Nephron progenitor cell (in vitro differentiated cells): ENCODE measurements at places on chromosomes 2 and 18.

DNA sequence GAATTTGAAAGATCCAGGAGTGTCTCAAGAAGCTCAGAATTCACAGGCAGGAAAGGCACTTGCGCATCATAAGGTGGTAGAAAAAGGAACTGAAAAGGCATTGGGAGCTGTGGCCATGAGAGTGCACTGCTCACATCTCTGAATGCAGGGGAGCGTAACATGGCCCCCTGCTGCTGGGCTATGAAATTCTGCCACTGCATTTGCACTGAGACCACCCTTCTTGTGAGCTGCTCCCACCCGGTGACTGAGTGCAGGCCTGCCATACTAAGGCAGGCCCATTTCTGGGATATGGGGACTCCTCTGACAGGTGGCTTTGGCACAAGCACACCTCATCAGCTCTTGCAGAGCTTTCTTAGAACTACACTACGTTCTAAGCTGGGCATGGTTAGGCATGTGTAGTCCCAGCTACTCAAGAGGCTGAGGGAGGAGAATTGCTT is 25.3 kb upstream of the STARD7 start:
- DNase-seq: no peak

DNA sequence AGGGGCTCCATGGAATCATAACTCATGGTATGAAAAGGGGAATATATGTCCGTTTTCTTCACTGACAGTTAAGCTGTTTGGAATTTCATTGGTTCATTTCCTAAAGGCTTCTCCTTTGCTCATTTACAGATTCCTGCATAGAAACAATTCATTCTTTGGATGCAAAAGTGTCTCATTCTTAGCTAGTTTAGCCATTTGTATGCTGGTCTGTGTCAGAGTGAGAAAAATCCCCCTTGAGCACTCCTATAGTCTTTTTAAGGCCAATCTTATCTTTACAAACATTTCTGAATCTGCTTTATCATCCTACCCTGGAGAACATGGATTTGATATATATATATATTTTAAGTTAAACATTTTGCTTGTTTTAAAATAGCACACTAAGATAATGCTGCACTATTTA is 1260.9 kb upstream of the NRXN1 start:
- DNase-seq: no peak

DNA sequence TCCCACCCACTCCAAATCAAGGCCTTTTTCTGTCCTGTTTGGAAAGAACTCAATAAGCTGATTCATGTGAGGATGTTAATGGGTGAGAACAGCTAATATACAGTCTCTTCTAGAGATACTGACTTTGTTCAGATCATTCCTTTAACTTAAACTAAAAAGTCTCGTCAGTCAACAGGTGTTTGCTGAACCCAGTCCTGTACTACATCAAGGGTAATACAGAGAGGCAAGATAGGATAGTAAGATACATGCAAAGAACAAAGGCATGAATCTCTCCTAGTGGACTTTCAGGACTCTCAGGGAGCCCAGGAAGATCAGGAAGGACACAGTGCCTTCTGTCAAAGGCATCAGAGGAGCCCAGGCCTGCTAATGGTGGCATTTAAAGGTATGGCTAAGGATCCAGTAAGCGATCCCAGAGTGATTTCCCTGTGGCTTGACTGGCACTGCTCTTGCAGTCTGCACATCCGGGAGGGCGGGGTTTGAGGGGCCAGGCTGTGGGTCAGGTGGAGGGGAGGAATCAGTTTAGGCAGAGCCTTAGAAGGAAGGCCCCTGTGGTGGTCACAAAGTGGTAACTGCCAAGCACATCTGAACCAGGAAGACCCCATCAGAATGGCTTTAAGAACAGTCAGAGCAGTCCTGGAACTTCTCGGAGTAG is 54.0 kb downstream of the EPAS1 start:
- DNase-seq: no peak

- no peak for DNase-seq
Measured at GRCh38 chr18:25915907-25916306, 174.5 kb downstream of the SS18 start.

GRCh38 chr2:19839438-19839837 is 62.3 kb downstream of the TTC32 start:
- DNase-seq: no peak

GRCh38 chr2:233342301-233342700 is 12.0 kb upstream of the DGKD start:
- DNase-seq: no peak

DNA sequence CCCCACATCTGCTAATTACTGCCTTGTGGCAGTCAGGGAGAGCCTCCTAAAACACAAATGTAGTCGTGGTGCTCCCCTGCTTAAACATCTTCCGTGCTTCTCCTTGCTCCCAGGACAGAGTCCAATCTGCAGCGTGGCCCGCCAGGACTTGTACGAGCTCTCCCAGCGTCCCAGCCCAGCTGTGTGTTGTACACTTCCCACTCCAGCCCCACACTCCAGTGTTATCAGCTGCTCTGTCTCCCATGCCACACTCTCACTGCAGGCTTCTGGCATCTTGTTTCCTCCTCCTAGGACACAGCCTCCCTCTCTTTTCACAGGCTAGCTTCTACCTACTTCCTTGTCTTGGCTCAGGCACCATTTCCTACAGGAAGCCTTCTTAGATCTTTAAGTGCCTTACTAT is 199.4 kb downstream of the ALPK2 start:
- DNase-seq: no peak

DNA sequence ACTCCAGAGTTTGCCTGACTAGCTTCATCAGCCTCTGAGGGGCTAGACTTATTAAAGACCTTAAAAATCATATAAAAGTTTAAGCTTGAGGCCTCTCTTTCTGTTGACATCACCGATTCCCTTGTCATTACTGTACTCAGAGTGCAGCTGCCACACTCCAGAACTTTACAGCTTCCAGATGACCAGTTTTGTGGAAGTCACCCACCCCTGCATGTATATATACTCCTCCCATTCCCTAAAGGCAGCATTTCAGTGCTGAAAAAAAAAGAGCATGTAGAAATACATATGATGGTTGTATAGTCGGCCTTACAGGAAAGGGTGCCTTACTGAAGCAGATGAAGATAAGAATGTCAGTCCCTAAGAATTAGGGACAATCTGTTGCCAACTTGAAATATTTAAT is 117.3 kb downstream of the FEZ2 start:
- no peak for DNase-seq

- DNase-seq: no peak
Measured at GRCh38 chr18:47929681-47930198, 719 bp downstream of the SMAD2 start.

GRCh38 chr2:165454905-165455304 is 14.6 kb upstream of the CSRNP3 start:
- no peak for DNase-seq

DNA sequence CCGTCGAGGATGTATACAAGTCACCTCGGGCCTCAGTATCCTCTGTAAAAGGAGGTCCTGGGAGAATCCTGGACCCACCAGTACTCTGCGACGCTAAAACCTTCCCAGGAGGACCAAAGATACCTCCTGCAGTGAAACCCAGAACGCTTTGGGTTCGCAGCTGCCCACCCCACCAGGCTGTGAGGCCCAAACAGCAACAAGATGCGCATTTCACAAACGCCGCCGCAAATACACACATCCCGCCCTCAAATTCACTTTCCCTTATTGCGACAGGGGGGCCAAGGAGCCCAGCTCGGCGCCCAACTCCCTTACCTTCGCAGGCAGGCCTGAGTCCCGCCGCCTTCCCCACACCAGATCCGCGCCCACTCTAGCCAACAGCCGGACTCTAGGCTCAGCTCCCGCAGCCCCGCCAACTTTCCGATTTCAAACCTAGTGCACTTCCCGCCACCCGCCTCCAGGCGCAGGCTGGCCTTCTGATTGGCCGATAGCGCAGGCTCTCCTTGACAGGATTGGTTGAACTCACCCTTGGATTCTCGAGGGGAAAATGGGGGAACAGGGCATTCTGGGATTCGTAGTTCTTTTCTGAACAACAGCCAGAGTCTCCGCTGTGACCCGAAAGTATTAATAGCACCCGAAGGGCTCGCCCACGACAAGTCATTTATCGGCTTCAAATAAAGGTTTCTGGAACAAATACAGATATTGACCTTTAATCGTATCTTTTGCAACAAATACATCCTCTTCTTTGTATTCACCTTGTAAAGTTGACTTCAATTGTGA is at the start of gene SPC25:
Gene SPC25 (minus strand): TSS at position 425 of the 777 bp plus-strand sequence. CDS start 911 bp downstream, outside the sequence.
- peak; percentile 92 for DNase-seq

- no peak for DNase-seq
Measured at GRCh38 chr2:151826737-151827157, 1.5 kb downstream of the ARL5A start.

DNA sequence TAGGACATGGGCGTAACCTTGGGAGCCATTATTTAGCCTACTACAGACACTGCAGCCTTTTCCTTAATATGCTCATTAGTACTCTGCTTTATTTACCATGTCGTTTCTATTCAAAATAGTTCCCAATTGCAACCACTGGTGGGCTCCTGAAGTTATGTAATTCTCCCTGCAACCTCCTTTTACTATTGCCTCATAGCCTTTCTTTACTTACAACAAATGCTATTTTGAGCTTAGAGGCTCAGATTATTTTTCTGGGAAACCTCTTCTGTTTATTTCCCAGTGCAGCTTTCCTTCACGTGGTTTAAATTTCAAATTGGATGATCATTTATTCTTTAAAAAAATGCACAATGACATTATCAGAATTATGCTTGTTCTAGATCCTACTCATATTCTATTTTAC is 492.3 kb upstream of the TMEFF2 start:
- DNase-seq: no peak

DNA sequence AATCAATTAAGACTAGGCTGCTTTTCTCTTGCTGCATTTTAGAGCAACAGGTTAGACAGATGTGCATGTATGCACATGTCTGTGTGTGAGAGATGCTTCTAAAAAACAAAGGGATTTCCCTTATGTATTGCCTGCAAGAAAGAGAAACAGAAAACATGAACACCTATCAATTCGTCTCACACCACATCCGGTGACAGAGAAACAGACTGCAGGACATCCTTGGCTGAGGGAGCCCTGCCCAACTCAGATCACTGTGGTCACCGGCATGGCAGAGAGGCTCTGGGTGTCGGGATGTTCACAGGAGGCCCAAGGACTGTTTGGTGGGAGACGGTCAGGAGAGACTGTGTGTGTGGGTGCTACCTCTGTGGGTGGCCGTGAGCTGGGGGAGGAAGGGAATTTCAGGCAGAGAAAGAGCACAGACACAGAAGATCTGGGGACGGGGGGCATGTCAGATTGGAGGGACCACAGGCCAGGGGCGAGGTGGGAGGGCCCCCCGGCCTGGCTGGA is 24.9 kb downstream of the FHL2 start:
- no peak for DNase-seq

- DNase-seq: no peak
Measured at GRCh38 chr2:134846213-134846612, 7.8 kb downstream of the ACMSD start.

- no peak for DNase-seq
Measured at GRCh38 chr18:11108947-11109346, 40.4 kb downstream of the PIEZO2 start.

- DNase-seq: no peak
Measured at GRCh38 chr18:3610813-3611212, 160.8 kb downstream of the TGIF1 start.

DNA sequence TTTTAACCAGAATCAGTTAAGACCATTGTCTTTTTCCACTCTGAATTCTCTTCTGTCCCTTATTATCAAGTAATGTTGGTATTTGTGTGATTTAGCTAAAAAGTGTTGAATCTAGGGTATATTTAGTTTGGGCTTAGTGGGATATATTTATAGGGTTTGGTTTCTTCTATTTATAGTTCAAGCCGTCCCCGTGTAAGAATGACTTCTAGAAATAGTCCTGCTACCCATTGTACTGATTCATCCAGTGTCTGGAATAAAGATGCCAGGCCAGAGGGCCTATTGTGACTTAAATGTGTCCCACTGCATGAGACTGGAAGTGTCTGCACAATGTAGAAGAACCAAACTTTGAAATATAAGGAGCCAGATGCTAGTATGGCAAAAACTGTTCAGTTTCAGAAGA is 364.8 kb downstream of the TNS1 start:
- DNase-seq: no peak

GRCh38 chr2:194621945-194622344 is 1035.1 kb upstream of the SLC39A10 start:
- no peak for DNase-seq

DNA sequence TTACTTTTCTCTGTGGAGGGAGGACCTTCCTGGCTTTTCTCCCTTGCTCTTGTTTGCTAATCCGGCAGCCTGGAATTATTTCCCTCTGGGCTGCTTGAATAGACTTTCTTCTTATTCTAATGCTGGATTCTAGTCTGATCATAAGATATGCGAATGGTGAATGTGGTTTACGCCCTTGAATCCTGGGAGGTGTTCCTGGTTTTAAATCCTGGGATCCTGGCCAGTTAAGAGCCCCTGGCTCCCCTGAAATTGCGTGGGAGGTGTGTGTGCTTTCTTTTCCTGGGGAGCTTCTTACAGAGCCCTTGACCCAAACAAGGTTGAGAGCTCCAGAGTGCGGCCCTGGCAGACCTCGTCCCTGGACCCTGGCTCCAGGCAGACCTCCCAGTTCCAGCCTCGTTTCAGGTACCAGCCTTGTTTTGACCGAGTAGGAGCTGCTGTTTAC is 2.8 kb downstream of the SH3BP4 start:
- no peak for DNase-seq

GRCh38 chr2:222174450-222174849 is 124.3 kb downstream of the PAX3 start:
- DNase-seq: peak; percentile 12

DNA sequence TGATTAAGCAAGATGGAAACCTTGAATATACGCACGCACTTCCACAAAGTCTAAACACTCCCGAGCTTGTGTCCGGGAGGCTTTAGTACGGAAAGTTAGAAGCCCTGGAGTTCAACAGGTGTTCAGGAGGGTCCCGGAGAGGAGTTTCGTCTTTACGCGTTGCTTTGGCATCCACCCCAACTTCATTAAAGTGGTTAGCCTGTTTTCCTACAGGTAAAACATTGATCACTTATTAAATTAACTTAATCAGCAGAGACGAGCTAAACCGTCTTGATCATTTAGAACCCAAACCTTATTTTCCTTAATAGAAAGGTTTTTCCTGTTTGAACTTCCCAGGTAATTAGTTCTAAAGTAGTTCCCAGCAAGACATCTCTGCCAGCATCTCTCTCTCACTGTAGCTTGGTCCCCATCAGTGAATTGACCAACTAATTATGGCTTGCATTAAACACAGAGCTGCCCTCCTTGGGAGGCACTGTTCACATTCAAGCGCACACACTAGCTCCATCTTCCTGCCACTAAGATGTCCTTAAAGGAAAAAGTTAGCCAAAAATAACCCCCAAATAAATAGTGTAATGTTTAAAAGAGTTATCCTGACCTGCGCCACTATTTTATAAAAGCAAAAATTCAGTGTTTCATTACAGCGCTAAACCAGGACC is 1.4 kb downstream of the NPAS2 start:
- DNase-seq: no peak

DNA sequence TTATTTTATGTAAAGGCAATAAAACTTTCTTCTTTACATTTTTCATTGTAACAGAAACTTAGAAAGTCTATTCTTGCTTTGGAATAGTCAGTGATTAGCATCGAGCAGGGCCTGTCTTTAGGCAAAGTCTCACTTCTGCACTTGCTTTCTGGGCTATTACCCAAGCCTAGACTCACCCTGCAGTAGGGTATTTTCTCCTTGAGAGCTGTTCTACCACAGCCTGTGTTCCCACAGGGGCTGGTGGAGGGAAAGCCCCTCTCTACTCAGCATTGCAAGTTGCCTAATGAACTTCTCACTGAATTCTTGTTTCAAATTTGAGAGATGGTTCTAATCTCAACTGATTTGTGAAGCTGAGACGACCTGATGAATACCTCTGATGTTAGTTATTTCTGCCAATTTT is 111.7 kb upstream of the KLHL14 start:
- no peak for DNase-seq

GRCh38 chr2:55107436-55107835 is 57.2 kb upstream of the RTN4 start:
- DNase-seq: no peak
